ENCODE measurements at places on chromosomes 16 and 17.

DNA sequence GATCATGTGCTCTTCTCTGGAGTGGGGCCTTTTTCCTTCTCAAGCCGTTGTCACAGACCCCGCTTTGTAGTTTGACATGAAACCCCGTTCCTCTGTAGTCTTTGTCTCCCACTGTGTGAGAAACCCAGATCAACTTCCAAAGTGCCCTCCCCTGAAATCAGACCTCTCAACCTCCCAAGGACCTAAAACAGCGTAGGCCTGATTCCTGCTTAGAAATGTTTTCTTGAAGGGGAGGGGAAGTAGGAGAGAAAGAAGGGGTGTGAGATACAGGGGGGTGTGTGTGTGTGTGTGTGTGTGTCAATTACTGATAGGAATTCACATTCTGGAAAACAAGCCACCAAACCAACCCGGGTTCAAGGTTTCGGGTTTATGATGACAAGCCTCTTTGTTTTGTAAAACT is 1.4 kb downstream of the UBE2O start:
- no peak for DNase-seq

DNA sequence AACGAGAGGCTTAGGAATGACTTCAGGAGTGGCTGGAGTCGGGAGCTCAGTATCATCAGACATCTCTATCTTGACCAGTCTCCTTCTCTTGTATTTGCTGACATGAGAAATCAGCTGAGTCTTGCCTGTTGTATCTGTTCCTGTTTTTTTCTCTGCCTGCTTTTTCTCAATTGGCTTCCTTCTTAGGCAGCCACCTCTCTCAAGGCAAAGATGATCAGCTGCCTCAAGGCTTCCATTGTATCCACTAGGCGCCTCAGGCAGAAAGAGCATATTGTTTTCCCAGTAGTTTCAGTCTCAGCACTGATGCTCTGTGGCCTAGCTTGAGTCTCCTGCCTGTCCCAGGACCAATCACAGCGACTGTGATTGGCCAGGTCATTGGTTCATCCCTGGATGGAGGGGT is 306.2 kb downstream of the CPPED1 start:
- DNase-seq = no peak

DNA sequence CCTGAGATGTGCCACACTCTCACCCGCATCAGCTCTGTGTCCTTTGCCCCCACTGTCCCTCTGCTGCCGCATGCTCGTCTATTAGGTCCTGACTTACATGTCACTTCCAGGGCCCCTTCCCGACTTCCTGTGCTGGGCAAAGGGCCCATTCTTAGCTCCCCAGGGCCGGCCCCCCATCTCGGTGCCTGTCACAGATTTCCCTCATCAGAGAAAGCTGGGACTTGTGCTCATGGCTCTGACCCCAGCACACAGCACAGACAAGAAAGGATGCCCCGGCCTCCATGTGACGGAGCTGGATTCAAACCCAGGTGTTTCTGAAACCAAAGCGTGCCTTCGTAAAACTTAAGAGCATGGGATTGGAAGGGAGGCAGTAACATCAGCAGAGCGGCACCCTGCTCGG is 5.9 kb upstream of the MAPK7 start:
- no peak for DNase-seq

DNA sequence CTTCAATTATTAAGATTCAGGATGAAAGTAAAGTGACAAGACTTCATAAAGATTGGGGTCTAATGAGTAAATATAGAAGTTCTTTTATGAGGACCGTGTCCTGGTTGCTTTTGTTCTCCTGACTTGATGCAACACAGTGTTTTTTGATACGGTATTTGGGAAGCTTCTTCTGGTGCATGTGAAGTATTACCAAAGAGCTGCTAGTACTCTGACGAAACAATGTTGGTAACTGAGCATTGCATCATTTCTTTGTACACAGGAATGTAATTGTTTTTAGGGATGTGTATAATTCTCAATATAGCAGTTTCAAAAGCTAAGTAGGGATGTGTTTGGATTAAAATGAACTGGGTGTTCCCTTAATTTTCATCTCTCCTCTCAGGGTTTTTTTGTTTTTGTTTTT is 15.9 kb downstream of the KPNB1 start:
- no peak for DNase-seq

DNA sequence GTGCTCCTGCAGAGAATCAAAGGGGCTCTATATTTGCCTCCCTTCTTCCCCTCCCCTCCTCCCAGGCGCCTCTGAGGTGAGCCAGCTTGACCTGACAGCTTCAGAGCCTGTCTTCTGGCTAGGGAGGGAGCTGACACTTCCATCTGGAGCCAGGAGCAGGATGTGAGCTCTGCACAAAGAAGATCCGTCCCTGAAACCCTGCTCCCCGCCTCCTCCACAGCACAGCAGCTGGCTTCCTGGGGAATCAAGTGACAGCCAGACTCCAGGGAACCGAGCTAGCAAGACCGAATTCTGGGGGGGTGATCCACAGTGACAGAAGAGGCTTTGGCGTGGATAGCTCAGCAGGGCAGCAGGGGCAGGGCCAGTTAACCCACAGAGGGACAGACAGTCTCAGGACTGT is 37.2 kb downstream of the CCDC182 start:
- no peak for DNase-seq

GRCh38 chr17:64225410-64225809 is 37.6 kb downstream of the TEX2 start:
- no peak for DNase-seq

DNA sequence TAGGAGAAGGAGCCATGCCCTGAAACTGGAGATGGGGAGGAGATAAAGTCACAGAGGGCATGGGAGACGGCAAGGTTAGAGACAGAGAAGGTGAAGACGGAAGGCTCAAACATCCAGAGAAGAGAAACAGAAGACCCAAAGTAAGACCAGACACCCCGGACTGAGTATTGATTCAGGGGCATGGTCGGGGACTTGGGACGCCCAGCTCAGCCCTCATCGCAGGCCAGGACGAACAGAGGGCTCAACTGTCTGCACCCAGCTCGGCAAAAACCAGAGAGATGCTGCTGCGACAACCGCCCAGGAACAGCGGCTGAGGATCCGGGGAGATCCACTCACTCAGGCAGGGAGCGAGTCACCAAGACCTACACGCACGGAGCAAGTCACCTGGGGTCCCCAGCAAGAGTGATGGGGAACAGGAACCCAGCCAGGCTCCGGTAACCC is 999 bp downstream of the XYLT1 start:
- no peak for DNase-seq

DNA sequence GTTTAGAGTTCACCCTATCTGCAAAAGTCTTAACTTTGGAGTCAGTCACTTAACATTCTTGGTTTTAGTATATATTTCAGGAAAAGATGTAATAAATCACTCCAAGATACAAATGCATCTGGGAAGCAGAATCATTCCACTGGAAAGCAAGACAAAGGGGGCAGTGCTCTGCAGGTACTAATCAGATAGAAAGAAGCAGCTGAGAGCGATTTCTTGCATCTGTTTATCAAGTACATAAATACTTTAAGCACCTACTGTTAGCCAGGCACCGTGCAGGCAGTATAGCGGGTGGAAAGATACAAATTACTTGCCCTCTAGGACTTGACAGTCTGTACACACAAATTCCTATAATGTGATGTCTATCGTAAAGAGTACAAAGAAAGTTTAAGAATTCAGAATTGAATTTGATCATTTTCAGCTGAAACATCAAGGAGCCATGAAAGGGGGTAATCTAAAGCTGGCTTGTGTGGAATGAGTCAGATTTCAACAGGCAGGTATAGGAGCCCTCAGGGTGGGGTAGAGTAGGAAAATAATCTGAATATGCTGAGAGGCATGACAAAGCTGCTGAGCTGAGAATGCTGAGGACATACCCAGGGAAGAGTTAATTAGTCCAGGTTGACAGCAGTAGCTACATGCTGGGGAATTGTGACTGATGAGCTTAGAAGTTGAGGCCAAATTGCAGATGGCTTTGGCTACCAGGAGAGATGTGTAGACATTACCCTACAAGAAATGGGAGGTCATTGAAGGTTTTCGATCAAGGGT is 110.2 kb downstream of the CA10 start:
- DNase-seq = no peak

DNA sequence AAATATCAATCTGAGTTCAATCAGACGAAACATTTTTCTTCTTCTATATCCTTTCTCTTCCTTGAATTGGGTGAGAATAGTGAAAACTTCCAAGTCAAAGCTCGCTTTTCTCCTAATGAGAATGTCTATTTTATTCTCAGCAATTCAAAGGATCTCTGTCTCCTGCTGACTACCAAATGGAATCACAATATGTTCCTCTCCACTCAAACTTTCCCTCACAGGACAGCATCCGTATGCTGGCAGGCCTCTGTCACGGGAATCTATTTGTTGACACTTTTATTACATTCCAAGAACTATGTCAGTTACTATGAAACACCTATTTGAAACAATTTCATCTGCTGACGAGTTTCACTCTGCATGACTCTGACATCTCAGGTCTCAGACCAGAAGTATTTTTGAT is 1196.6 kb downstream of the CDH11 start:
- no peak for DNase-seq

DNA sequence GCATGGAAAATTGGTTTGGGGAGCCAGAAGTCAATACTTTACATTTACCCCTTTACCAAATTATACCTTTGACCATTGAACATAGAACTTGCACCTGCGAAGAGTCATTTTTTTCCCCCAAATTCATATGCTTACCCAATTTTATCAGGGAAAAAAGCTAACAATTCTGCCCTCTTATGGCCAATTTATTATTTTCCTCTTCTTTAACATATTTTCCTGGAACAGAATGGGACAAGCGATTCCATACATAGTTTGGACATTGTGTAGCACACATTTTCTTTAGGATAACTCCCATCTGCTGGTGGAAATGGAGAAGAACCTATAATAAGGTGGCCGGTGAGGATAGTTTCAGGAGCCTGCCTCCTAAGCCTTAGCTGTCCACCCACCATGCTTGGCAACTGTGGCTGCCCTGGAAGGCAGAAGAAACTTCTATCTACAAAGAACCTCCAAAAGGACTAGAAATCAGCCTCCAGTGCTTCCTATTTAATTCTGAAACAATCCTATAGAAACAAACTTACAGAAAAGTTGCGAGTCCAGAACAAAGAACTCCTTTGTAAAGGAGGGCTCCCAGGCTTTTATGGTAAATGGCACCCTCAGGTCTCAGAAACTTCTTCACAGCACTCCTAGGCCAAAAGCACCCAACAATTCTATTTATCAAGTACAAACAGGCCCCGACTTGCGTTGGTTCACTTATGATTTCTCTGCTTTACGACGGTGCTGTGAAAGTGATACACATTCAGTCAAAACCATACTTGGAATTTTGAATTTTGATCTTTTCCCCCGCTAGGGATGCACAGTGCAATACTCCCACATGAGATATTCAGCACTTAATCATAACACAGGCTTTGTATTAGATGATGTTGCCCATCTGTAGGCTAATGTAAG is 64.1 kb upstream of the CACNG4 start:
- DNase-seq = no peak

DNA sequence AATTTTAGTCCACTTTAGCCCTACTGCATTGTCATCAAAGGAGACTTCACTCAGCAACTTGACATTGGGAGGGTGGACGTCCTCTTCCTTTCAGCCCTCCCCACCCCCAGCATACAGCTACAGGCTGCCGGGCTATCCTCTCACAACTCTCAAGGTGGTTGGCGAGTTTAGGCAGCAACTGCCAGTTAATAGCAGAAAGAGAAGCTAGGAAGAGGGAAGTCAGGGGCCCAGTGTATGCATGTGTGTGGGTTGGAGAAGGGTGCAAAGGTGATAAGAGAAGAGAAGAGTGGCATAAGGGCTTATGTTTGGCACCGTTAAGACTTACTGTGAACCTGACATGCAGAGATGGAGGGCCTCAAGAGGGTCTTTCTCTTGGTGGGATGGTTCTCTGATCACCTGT is 31.8 kb downstream of the CCL4 start:
- DNase-seq = no peak

DNA sequence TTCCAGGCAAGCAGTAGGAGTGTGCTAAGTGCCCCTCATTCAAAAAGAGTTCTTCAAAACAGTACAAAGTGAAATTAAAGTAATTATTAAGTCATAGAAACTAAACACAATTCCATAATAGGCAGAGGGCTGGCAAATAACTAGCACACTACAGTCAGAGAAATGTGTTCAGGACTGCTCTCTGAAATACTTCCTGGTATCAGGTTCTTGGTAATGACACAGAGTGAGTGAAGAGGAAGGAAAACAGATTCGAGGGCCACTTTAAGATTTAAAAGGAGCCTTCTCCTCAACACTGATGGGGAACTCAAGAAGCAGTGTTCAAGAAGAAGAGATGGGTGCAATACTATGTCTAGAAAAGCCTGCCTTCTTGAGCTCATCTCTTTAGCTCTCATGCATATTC is 139.2 kb downstream of the TOX3 start:
- DNase-seq = no peak

GRCh38 chr17:79752175-79752574 is 21.4 kb downstream of the ENPP7 start:
- no peak for DNase-seq

- no peak for DNase-seq
These were observed 1.0 kb downstream of the BAHCC1 start for GRCh38 chr17:81396278-81396721.

DNA sequence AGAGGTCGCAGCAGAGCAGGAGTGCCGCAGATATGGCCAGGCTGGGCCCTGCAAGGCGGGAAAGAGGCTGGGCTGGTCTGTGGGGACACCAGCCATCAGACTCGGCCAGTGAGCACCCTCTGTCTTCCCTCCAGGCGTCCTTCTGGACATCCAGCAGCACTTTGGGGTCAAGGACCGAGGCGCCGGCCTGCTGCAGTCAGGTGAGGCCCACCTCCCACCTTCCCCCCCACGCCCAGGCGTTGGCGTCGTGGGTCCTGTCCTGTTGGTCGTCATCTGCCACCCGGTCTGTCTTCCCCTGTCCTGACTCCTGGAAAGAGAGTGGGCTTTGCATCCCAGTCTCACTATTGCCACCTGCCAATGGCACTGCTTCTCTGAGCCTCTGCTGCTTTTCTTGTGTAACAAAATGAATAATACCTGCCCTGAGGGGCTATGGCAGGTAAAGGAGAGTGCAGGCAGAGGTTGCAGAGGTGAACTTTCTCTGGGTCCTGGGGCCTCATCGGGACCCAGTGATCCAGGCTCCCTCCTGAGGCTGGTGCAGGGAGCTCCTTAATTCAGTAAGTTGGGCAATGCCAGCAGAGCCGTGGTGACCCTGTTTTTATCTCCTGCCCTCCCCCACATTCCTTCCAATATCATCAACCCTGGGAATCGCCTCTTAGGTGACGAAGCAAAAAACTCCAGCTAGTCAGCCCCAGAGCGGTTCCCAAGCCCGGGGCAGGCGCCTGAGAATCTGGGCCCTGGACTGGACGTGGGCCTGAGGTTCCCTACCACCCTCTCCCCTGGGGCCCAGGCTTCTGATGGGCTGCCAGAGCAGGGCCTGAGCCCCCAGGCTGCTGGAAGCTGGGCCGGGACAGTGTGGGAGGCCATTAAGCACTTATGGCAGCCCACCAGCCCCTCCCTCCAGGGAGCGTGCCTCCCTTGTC is 14.7 kb downstream of the SPNS2 start:
- DNase-seq = no peak

Measured in activated T-helper 1 cell treated with anti-CD3 and anti-CD28 coated beads, Interleukin-2, amount 50 U/mL, for 16 hours (primary cell).